ENCODE measurements at places on chromosomes 7 and 10.

DNA sequence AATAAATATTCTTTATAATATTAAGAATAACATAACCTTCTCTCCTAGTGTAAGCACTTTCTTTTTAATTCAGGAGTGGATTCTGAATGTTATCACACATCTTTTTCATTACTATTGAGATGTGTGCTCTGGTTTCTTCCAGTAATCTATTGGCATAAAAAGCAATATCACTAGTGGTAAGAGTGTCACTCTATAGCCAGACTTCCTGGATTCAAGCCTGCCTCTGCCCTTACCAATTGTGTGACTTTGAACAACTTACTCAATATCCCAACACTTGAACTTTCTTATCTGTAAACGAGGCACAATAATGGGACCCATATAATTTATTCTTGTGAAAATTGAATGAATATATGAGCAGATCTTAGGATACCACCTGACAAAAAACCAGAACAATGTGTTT is 71.0 kb downstream of the SEM1 start:
- DNase-seq: no peak

DNA sequence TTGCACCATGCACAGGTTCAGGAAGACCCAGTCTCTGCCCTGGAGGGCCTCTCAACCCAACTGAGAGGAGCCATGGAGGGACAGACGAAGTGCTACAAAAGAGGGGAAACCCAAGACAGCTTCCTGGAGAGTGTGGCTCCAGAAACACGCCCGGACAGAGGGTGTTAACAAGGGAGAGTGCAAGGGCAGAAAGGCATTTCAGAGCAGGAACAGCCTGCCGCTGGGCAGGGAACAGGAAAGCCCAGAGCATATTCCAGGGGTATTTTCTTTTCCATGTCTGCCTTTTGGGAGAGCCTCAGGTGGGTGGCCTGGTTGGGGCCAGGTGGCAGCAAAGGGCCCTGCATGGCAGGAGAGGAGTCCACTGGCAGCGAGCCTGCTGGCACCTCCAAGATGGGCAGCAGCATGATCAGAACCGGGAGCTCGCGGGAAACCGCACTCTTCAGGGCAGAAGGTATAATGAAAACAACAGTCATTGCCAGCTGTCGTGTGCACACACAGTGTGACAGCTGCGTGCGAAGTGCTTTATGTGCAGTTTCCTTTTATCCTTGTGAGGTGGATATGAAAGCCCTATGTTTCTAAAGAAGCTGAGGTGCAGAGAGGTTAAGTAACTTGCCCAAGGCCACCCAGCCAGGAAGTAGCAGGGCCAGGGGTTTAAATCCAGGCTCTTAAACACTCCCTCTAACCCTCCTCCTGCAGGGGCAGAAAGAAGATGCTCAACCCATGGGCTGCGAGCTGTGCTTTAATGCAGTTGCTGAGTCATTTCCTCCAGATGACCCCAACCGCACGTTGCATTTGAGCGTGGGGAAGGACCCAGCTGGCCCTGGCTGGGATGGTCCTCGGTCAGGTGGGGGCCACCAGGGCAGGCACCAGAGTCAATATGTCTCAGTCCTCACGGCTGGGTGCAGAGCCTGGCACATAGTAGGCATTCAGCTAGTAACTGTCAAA is 128.6 kb downstream of the OAT start:
- DNase-seq: no peak

- no peak for DNase-seq
These were observed 17.1 kb downstream of the SLC26A3 start for GRCh38 chr7:107785926-107786325.

DNA sequence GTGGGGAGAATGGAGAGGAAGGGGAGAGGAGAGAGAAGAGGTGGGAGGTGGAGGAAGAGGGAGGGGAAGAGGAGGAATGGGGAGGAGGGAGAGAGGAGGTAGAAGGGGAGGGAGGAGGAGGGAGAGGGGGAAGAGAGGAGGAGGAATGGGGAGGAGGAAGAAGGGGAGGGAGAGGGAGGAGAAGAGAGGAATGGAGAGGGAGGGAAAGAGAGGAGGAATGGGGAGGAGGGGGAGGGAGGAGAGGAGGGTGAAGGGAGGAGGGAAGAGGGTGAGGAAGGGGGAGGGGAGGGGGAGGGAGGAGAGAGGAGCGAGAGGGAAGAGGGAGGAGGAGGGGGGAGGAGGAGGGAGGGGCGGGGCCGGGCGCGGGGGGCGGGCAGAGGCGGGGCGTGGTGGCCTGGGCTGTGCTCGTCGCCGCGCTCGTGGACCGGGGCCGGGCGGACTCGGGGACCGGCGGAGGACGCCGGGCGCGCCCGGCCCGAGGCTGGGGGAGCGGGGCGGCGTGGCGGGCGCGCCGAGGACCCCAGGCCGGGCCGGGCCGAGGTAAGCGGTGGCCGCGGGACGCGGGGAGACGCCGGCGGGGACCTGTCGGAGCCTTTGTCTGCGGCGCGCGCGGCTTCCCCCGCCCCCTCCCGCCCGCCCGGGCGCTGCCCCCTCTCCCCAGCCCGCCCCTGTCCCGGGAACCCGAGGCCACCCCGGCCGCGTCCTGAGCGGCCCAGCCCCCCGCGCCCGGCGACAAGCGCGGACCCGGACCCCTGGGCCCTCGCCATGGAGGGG is at the start of gene SLC29A4:
Gene SLC29A4, plus strand, starts transcription at position 401 of the 774 bp plus-strand sequence. CDS start 4,874 bp downstream, outside the sequence.
- no peak for DNase-seq

GRCh38 chr7:106895246-106895864 is 30.3 kb downstream of the PIK3CG start:
- no peak for DNase-seq

All from activated CD8-positive, alpha-beta memory T cell treated with anti-CD3 and anti-CD28 coated beads for 1 hour (primary cell).